AG04450 (cell line): ENCODE measurements at places on chromosomes 12 and 14. TPM values are rescaled to one million over a fixed set of nuclear protein-coding genes. Genes with fewer than 3 reads are reported as not detected.

DNA sequence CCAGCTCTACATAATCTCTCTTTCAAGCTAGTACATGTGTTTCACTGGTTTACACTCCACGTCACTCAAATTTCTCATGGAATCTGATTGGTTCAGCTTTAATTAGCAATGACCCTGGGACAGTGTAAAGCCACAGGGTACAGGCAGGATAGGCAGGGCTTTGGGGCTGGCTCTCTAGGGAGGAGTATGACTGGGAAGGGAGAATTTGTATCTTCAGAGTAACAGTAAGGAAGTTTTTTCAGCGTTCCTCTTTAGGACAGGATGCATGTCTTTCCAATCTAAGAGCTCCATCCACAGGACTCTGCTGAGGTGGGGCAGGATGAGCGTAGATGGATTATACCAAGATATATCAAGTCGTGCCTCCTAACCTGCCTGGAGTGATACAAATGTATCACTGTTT is 112.0 kb upstream of the CLEC14A start:
- no peak for DNase-seq

- DNase-seq, result no peak
Observed at GRCh38 chr14:65483647-65484046, 71.1 kb downstream of the FUT8 start.

GRCh38 chr14:77281852-77282410 is 10.9 kb upstream of the NGB start:
- DNase-seq, result no peak

DNA sequence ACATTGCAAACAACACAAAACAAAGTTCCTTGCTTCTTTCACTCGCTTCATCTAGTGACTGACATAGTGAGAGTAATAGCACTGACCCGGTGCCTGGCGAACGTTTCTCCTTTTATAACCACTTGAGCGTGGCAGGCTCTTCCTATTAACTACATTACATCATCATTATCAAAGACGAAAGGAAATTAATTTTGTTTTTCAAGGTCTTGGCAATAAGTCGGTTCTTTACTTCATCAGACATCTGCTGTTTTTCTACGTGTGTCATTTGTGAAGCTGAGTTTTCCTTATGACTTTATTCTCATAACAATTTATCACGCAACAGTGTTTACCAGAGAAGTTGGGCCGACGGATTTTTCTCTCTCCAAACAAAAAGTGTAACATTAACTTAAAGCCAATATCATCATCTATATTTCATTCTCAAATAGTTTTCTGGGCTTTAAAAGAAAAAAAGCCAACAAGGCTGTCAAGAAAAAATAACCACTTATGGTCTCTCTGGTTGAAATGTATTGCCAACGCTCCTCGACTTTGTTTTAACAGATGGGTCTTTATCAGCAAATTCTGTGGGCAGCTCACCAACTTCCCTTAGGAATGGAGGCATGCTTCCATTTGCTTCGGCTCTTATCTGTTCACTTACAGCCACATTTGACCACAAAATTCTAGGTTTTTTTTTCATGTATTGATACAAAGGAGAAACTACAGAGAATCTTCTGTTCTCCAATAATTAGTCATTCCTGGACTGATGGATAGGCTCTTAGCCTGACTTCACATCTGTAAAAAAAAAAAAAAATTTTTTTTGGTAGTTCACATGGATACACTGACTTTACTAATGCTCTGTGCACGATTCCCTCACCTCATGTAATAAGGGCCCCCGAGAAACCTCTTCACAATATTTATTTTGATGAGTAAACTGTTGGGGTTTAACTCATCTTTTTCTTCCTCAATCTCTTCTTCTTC is 97.1 kb upstream of the CDKN3 start:
- no peak for DNase-seq

- DNase-seq, result no peak
Observed at GRCh38 chr12:21604245-21605101, at the start of gene GYS2. TSS of gene GYS2 (minus strand) at chr12:21604847. CDS start at chr12:21604592, 255 bp downstream.

- no peak for DNase-seq
Observed at GRCh38 chr14:71270111-71270510, 362.9 kb downstream of the PCNX1 start.

- DNase-seq, result no peak
Observed at GRCh38 chr12:78835493-78835892, 29.1 kb upstream of the SYT1 start.

DNA sequence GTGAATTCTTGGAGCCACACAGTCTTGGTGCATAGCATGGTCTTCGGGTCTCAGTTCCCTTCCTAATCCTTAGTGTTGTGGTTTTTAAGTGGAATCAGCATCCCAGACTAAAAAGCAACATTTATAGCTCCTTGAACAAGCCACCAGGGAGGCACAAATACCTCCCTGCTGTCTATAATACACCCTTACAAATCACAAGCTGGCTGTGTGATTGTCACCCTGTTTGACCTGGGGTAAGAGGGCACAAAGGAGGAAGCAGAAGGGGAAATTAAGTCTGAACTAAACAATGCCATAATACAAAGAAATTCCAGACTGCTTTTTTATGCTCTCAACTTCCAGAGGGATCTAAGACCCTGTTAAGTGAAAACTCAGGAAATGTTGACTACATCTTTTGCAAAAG is 7.7 kb upstream of the MMP19 start:
- DNase-seq, result no peak

GRCh38 chr14:23125011-23125410 is 6.0 kb upstream of the CEBPE start:
- DNase-seq, result no peak

DNA sequence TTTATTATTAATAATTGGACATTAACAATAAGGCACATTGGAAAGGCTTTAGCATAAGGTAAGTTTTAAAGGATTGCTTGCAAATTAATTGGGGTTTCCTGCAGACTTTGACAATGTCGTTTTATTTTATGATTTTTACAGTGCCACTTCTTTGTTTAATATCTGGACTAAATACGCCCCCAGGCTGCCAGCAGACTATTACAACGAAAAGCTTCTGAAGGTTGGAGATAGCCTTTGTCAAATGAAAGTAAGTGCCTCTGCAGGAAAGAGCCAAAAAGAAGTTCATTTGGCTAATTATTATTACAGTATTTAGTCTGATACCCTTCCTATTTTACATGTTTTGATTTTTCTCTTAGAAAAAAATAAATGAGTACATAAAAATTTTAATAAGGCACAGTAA is 11.3 kb downstream of the CFAP54 start:
- no peak for DNase-seq

DNA sequence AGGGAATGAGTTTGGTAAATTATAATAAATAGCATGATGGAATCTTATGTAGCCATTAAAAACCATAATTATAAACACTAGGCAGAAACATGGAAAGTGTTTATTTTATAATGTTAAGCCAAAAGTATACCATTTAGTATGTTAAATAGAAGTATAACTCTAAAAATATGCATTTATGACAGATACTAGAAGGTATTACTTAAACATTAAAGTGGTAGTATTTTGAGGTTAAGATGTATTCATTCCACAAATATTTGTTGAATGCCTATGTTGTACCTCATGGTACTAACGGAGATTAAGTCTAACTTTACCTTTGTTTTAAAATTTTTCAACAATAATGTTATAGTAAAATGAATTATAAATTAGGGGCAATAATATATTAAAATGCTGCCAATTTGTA is 24.1 kb downstream of the TTC8 start:
- no peak for DNase-seq

DNA sequence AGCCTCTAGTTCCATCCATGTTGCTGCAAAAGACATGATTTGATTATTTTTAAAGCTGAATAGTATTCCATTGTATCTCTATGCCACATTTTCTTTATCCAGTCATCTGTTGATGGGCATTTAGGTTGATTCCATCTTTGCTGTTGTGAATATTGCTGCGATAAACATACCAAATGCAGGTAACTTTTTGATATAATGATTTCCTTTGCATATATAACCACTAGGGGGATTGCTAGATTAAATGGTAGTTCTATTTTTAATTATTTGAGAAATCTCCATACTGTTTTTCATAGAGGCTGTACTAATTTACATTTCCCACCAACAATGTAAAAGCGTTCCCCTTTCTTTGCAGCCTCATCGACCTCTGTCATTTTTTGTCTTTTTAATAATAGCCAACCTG is 342.5 kb downstream of the MDGA2 start:
- no peak for DNase-seq

DNA sequence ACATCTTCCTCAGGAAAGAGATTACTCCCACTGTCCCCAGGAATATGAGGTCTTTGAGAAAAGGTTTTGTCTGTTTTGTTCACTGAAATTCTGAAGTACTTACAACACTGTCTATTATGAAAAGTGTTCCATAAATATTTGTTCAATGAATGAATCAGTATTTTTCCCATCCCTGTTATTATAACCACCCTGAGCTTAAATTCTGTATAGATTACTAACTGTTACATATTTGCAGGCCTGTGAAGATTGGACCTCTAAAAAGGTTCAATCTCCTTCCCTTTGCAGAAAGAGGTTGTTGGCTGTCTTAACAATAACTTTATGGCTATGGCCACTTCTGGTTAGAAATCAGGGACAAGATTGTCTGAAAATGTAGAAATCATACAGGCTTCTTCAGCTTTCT is 174.5 kb upstream of the NPAS3 start:
- DNase-seq, result no peak

DNA sequence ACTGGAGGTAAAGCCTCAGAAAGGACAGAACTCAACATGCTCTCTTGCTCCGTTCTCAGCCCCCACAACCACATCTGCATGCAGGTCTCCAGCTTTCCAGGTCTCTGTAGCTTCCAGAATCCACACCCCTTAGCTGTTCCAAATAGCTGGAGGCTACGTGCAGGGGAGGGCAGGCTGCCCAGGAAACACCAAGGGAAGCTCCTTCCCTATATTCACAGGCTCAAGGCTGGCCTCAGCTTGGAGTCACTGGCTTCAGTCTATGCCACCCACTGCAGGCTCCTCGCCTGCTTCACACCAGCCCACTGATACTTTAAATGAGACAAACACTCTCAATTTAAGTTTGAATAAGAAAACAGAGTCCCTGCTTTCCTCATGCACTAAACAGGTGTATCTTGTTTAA is 73.3 kb downstream of the ASCL4 start:
- DNase-seq, result no peak

DNA sequence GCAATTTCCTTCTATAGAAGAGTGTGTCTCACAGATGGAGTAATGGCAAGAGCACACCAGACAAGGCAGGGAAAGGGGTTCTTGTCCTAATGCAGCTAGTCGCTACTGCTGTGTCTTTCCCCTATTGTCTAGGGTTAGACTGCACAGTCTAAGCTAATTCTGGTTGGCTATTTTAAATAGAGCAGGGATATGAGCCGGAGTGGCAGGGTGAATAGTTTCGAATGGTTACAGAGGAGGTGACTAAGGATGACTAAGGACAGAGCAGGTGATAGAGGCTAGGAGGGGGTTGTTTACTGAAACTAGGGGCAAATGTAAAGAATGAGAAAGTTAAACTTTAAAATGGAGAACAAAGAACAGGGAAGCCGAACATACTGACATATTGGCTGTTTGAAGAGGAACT is 25.6 kb upstream of the CPNE8 start:
- DNase-seq, result no peak

DNA sequence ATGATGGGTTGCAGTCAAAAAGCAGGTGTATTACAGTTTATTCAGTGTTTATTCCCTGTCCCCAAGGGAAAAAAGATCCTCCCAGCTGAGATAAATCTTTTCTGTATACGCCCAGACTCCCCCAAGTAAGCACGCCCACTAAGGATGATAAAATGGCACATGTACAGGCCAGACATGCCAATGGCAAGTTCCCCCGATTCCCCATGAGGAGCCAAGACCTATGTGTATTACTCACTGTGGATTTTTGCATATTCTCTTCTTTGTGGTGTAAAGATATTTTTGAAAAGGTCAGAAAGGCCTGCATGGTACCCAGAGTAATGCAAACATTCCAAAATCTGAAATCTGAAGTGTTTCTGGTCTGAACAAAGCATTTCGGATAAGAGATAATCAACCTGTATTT is 22.2 kb downstream of the NR2C1 start:
- DNase-seq, result no peak

DNA sequence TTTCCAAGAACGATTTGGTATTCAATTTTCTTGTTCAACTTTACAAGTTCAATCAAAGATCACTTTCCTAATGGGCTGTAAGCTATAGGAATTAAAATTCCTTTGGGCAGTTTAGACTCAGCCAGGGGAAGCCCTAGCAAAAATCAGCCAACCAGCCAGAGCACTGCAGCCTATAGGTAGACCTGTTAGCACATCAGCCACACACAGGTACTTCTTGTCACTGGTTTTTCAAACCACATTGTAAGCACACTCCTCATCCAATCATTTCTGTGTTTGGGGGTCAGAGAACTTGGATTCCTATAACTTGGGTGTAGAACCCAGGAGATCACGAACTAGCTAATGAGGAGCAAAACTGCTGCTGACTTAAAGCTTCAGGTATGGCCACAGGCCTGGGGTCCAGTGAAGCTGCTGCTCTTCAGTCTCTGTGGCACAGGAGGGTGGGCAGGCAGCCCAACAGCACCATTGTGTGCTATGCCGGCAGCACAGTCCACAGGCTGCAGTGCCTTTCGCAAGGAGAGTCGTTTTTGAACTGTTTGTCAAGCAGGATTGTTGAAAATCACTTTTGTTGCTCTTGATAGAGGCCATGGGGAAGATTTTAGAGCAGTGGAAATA is 87.3 kb upstream of the RFX4 start:
- no peak for DNase-seq

DNA sequence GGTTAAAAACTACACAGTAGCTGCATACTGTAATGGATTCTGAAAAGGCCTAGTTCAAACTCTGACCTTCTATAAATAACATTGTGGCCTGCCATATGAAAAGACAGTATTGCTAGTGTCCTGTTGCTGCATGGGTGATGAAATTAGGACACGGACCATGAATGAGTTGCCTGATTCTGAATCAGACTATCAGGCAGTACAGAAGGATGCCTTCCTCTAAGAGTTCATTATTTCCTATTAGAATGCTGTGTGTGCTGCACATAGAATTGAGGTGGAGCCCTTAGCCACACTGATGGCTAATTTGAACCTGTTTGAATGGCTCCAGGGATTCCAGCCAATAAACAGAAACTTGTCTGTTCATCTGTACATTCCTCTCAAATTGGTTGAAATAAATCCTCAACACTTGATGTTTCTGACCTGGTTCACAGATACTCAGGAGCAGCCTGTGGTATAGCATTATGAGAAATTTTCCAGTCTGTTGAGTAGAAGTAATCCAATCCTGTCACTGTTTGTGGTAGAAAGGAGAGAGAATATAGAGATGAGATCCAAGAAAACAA is 483.2 kb downstream of the APAF1 start:
- no peak for DNase-seq

- DNase-seq, result no peak
Observed at GRCh38 chr12:106115440-106115839, 23.3 kb downstream of the NUAK1 start.

The FAR2 gene
- polyA plus RNA-seq, result 3.2 and 3.4 TPM in 2 replicates

The HSPB8 gene
- polyA plus RNA-seq, result 27.1 and 34.3 TPM in 2 replicates

The MANSC4 gene
- polyA plus RNA-seq, result not detected in 2 replicates

The ST8SIA1 gene
- polyA plus RNA-seq, result 0.04 and 0.26 TPM in 2 replicates

The TESPA1 gene
- not detected in 2 replicates for polyA plus RNA-seq

The MUCL1 gene
- not detected in 2 replicates for polyA plus RNA-seq

The CLEC2D gene
- polyA plus RNA-seq, result 2.3 and 2.4 TPM in 2 replicates

The GLIPR1 gene
- polyA plus RNA-seq, result 299 and 335 TPM in 2 replicates

The CLEC4C gene
- not detected in 2 replicates for polyA plus RNA-seq

The ATG101 gene
- polyA plus RNA-seq, result 97.3 and 112 TPM in 2 replicates

The VPS37B gene
- 23.9 and 24.5 TPM in 2 replicates for polyA plus RNA-seq
